ENCODE measurements at places on chromosomes 16 and 17.

GRCh38 chr17:77825621-77826020 lies 132.9 kb upstream of the TNRC6C start:
- DNase-seq, result no peak

DNA sequence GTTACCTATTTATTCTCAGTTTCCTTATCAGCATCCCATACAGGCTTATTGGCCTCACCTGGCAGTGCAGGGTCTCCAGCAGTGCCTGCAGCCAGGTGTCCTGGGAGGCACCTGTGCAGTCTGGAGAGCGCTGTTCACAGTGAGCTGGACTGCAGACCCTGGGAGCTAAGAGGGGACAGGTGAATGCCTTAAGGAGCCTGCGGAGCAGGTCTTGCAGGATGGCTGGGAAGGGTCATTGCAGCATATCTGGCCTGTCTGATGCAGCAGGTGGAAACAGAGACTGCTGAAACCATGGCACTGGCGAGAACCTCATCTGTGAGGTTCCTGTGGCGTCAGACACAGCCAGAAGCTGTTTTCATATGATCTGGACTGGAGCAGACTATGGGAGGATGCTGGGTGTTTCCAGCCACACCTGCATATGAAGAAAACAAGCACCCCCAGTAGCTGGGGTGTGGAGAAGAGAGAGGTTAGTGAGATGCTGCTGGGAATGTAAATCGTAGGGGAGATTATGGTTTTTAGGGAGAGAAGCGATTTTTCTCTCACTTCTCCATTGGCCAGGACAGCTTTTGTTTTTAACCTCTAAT lies 77.0 kb downstream of the NTN1 start:
- DNase-seq, result no peak

GRCh38 chr16:58389724-58390123 lies 2.5 kb upstream of the GINS3 start:
- no peak for DNase-seq

DNA sequence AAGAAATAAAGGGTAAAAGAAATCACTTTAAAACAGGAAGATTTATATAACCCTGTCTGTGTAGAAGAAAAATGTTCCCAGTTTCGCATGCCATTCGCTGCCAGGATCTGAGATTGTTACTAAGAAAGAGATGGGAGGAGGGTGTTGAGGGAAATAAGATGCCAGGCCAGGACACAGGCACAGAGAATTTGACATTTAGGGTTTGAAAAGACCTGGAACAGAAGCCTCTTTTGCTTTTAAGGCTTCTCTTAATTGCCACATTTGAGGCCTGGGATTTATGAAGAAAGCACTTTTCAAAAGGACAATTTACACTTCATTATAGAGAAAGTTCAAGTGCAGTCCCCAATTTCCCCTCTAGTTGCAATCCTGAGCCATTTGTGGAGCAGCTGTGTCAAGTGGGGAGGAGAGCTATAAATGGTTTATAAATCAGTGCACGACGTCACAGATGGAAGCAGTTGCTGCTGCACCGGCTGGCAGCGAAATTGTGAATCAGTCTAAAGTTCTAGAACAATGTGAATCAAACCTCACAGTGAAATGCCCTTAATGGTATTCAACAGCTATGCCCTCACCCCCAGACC lies 26.5 kb upstream of the C16orf87 start:
- peak; percentile 25 for DNase-seq

- DNase-seq, result no peak
Observed at GRCh38 chr17:65684631-65685030, 123.2 kb upstream of the AXIN2 start.

DNA sequence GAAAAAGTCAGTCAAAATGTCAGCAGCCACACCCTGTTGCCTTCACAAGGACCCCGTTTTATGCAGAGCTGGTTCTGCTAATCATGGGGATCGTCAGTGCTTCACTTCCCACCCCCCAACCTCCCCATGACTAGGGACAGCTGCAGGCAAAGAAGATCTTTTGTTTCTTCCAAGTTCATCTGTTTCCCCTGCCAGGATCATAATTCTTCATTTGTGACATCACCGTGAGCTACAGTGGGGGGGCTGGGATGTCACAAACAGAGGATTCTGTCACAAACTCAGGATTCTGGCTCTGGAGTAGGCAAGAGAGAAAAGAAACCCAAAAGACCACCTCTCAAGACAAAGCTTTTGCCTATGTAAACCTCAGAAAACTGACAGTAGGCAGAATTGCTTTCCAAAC lies 24.7 kb downstream of the DNAJC7 start:
- DNase-seq, result no peak

GRCh38 chr17:67353929-67354574 lies 12.3 kb downstream of the PSMD12 start:
- no peak for DNase-seq

- DNase-seq, result no peak
Observed at GRCh38 chr16:86042393-86042792, 143.4 kb downstream of the IRF8 start.

DNA sequence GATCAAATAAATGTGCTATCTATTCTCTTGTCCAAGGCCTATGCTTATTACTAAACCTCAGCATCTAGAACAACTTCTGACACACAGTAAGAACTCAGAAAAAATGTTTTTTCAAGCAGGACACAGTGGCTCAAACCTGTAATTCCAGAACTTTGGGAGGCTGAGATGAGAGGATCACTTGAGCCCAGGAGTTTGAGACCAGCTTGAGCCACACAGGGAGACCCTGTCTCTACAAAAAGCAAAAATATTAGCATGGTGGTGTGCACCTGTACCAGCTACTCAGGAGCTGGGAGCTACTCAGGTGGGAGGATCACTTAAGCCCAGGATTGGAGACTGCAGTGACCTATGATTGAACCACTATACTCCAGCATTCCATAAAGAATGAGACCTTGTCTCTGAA lies 32.5 kb downstream of the USP32 start:
- no peak for DNase-seq

DNA sequence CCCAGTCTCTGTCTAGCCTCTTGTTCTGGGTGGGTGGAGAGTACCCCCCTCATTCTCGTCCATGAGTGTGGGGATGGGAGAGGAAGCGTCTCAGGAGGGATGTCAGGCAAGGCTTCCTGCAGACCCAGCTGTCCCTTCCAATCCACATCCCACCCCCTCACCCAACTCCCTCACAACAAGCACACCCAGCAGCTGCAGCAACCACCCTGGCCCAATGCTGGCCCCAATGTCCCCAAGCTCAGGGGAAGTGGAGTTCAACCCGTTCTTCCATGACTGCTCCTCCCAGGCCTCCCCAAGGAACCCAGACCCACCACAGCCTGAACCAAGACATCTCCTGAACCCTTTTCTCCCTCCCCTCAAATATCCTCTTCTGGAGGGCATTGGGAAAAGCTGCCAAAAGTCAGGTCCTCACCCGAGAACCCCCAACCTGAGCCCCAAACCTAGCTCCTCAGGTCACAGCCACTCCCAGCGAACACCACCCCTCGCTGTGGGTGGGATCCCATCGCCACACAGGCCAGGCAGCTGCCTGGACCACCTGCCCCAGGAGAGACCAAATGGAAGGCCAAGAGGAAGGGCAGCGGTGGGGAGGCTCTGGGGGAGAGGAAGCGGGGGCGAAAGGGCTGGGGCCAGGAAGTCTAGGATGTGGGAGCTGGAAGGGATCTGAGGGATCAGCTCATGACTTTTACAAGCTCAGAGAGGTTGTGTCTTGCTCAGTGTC lies 47.6 kb downstream of the FZD2 start:
- no peak for DNase-seq

DNA sequence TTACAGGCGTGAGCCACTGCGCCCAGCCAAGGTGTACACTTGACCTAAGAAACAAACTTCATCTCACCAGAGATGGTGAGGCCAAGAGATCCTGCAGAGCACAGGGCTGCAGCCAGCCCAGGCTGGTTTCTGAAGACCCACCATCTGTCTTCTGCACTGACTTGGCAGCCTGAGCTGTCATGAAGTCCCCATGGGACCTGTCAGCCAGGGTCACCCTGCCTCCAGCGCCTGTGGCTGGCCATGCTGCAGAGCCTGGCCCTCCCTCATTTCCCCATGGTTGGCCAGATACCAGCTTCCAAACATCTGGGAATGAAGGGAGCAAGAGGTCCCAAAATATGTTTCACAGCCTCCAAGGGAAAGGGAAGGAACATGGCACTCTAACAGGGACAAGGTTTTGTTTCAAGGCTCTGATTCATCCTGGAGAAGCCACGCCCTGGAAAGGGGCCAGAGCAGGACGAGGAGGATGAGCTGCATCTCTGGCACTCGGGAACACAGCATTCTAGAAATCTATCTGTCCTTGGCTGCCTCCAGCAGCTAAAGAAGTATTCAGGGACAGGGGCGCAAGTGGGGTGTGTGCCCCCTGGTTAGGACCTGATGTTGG lies 45.3 kb downstream of the DDX19A start:
- no peak for DNase-seq

- DNase-seq, result no peak
Observed at GRCh38 chr17:11553135-11553534, 45.1 kb upstream of the DNAH9 start.

GRCh38 chr16:78490847-78491246 lies 391.4 kb downstream of the WWOX start:
- no peak for DNase-seq

- no peak for DNase-seq
Observed at GRCh38 chr17:42893359-42893758, 7.2 kb upstream of the G6PC1 start.

DNA sequence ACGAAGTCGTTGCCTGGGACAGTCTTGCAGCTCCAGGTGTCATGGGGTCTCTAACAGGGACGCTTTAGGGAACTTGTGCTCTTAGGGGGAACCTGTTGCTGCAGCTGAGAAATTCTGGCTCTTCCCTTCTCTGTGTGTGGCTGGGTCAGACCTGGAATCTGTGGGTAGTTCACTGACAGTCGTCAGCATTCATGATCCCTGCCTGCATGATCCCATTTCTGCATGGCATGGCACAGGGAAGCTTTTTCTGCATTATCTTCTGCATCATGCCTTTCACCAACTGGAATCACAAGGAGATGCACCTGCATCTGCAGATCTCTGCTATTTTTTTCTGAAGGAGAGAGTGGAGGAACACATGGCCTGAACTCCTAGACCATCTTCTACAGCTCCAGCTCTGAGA lies 85.6 kb downstream of the SOX9 start:
- DNase-seq, result no peak

- DNase-seq, result no peak
Observed at GRCh38 chr17:53797501-53797900, 25.2 kb upstream of the KIF2B start.

- no peak for DNase-seq
Observed at GRCh38 chr16:82156761-82157533, 13.1 kb downstream of the MPHOSPH6 start.

DNA sequence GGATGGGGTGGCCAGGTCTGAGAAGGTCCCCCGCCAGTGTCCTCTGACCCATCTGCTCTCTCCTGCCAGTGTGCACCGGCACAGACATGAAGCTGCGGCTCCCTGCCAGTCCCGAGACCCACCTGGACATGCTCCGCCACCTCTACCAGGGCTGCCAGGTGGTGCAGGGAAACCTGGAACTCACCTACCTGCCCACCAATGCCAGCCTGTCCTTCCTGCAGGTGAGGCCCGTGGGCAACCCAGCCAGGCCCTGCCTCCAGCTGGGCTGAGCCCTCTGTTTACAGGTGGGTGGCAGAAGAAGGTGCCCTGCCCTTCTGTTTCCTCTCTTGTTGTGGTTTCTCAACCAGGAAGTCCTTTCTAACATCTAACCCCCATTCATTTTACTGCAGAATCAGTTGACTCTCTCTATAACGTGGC lies 7.1 kb downstream of the ERBB2 start:
- DNase-seq, result no peak

DNA sequence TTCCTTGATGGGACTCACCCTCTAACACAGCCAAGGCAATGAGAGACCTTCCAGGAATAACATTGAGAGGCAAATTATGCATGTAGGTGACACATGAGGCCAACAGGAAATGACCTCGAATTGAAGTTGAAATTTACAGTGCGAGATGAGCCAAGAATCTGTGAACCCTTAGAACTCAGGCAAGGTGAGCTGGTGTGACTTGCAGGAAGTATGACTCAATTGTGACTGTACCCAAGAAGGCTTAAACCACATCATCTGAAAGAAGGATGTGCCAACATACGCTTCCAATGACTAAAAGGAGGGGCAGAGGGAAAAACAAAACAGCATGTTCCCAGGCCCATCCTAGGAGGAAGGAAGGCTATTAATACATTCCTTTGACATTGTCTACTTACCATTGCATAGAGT lies 44.8 kb downstream of the PITPNC1 start:
- DNase-seq, result peak; percentile 98

- DNase-seq, result no peak
Observed at GRCh38 chr17:62725791-62726249, 82.3 kb downstream of the MARCHF10 start.

- no peak for DNase-seq
Observed at GRCh38 chr16:66036793-66037715, 329.4 kb upstream of the CDH5 start.

- no peak for DNase-seq
Observed at GRCh38 chr16:74580833-74581232, 26.1 kb downstream of the GLG1 start.

GRCh38 chr16:82652826-82653225 lies 26.1 kb downstream of the CDH13 start:
- no peak for DNase-seq

- DNase-seq, result no peak
Observed at GRCh38 chr17:10234033-10234432, 35.6 kb upstream of the GAS7 start.

GRCh38 chr17:79874329-79874981 lies 35.2 kb upstream of the CBX4 start:
- DNase-seq, result no peak

- DNase-seq, result no peak
Observed at GRCh38 chr16:50040710-50041109, 15.7 kb downstream of the CNEP1R1 start.

DNA sequence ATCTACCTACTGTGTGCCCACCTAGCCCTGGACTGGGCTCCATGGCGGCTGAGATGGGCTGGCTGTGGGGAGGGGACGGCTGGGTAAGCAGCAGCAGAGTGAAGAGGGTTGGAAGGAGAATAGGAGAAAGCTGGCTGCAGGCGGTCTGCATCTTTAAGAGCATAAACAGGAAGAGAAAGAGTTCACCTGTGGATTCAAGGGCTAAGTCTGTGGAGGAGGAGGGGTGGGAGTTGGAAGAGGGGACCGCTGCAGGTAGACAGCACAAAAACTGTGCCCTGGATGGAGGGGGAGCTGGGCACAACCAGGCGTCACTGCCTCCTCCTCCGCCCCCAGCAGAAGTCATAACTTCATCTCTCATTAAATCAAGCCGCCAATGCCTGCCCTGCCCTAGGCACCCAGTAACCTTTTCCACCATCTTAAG lies 677 bp downstream of the SLC13A2 start:
- DNase-seq, result no peak

DNA sequence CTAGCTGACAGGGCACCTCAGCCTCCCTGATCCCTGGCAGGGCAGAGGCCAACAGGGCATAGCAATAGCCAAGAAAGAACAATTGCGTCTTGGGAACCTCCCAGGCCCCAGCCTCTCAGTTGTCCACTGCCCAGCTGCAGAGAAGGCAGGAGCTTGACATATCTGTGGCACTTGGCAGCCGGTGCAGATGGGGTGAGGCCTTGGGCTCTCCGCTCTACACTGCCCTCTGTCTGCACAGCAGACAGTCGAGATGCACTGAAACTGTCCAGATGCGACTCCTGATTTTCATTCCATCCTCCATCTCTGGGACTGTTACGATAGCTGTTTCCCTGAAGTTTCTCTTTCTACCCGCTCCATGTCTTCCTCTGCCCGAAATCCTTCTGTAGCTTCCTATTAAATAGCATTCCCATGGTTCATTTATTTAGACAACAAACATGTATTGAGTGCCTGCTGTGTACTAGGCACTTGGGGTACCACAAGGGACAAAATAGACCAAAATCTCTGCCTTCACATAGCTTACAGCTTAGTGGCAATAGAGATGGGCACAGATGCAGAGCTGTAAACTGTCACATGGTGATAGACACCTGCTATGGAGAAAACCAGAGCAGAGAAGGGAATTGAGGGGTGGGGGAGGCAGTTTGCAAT lies 3.3 kb downstream of the POLR3E start:
- no peak for DNase-seq
